Activated CD8-positive, alpha-beta memory T cell treated with anti-CD3 and anti-CD28 coated beads for 36 hours (primary cell): ENCODE measurements at places on chromosomes 12 and 14. TPM values are rescaled to one million over a fixed set of nuclear protein-coding genes. Genes with fewer than 3 reads are reported as not detected.

CCDC196 gene
- not detected for total RNA-seq

LMNTD1 gene
- not detected for total RNA-seq

BCL2L14 gene
- 0.59 TPM for total RNA-seq

RIPK3 gene
- 9.7 TPM for total RNA-seq

SLC2A14 gene
- 0.17 TPM for total RNA-seq

ACAD10 gene
- total RNA-seq = 20.0 TPM

C12orf54 gene
- not detected for total RNA-seq

CLEC4E gene
- not detected for total RNA-seq

HOXC13 gene
- total RNA-seq = not detected

SLC38A4 gene
- not detected for total RNA-seq

BEGAIN gene
- total RNA-seq = 3.4 TPM

SLC5A8 gene
- total RNA-seq = not detected

TRAF3 gene
- total RNA-seq = 52.9 TPM

LUM gene
- not detected for total RNA-seq

FOXG1 gene
- total RNA-seq = not detected

SLC6A15 gene
- total RNA-seq = not detected

NEK9 gene
- total RNA-seq = 60.2 TPM

KNTC1 gene
- total RNA-seq = 90.7 TPM

CRY1 gene
- total RNA-seq = 38.0 TPM

PAPLN gene
- total RNA-seq = 0.32 TPM

TAS2R9 gene
- total RNA-seq = not detected

NANOG gene
- not detected for total RNA-seq

NUAK1 gene
- total RNA-seq = not detected

SERPINA12 gene
- not detected for total RNA-seq

GPR132 gene
- total RNA-seq = 42.8 TPM

TSHR gene
- not detected for total RNA-seq

SYNDIG1L gene
- total RNA-seq = not detected

AICDA gene
- not detected for total RNA-seq

PXMP2 gene
- total RNA-seq = 21.0 TPM

TDRD9 gene
- total RNA-seq = 0.50 TPM

SMIM41 gene
- not detected for total RNA-seq

OVCH1 gene
- total RNA-seq = not detected

SERPINA5 gene
- total RNA-seq = not detected
